ENCODE measurements at places on chromosomes 5 and 9. TPM values are rescaled to one million over a fixed set of nuclear protein-coding genes. Genes with fewer than 3 reads are reported as not detected.

DNA sequence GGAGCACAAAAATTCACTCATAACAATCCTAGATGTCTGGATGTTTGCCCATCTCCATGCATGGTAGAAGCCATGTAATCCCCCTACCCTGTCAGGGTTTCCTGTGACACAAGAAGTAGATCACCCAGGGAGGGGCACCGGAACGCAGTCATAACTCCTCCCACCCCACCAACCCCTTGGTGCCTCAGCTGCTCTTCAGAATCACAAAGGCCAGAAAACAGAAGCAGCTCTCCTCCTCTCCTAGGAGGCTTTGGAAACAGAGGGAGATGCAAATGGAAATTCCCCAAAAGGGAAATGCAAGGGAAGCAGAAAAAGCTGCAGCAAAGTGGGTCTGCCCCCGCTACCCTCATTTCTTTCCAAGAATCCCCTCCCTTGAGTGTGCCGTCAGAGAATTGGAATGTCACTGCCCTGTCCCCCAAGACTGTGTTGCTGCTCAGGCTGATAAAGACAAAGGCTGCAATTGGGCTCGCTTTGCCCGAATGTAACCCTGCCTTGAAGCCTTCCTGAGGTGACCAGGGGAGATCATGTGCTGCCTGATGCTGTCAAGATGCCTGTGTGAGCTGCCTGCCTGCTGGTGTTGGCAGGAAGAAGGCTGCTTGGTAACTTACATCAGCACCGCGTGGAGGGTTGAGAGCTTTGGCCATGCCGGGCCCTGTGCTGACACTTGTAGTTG, 65.5 kb upstream of the ABCA1 start:
- DNase-seq, result peak; percentile 27

The HAVCR1 gene
- polyA plus RNA-seq, result not detected

DNA sequence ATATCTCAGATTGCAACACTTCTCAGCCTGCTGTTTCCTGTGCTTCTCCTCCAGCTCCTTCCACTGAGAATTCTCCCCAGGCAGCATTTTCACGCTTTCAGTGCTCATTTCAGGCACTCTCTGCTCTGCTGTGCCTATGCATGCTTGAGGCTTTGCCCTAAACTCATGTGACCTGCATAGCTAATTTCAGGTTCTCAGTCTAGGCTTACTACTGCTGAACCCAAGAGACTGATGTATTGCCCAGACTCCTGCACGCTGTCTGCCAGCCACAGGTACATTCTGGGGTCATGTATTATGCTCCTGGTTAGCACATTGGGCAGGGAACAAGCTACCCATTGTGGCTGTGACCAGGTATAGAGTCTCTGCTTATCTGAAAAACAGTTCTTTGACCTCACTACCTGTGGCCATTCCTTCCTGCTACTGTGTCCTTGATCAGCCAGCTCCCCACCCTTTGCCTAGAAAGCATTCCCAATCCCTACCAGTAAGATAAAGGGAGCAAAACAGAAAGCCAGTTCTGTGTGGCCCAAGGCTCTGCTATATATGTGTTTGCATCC, 34.7 kb downstream of the PIP5K1B start:
- no peak for DNase-seq

DNA sequence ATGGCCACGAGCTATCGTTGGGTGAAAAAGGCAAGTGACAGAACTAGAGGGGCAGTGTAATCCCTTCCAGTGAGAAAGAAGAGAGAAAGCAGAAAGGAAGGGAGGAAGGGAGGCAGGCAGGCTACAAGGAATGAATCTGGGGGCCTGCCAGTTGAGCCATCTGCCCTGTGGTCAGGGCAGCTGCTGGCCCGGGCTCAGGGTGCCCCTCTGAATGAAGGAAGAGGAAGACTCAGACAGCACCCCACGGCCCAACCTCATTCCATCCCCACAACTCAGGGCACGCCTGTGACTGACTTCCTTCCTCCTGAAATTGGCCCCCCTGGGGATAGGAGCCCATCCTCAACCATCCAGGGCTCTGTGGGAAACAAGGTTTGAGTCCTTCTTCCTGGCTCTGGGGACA, 20.3 kb upstream of the FLT4 start:
- DNase-seq, result no peak

- DNase-seq, result no peak
Observed at GRCh38 chr9:128208946-128209669, 5.9 kb downstream of the DNM1 start.

The GAPVD1 gene
- 23.3 TPM for polyA plus RNA-seq

DNA sequence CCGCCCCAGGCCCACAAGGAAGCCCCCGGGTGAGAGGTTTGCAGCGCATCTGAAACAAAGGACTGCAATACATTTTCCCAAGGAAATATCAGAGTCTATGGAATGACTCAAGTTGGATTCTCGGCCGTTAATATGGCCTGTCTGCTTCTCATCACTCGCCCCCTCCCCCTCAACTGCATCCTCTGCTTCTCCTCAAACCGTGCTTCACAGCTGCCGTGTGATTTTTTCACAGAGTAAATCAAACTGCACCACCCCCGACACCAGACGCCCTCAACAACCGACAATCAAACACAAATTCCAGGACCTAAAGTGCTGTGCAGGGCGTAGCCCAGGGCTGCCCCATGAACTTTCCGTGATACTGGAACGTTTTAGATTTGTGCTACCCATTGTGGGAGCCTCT, 176.9 kb downstream of the ROR2 start:
- no peak for DNase-seq

The INSL4 gene
- polyA plus RNA-seq, result not detected

DNA sequence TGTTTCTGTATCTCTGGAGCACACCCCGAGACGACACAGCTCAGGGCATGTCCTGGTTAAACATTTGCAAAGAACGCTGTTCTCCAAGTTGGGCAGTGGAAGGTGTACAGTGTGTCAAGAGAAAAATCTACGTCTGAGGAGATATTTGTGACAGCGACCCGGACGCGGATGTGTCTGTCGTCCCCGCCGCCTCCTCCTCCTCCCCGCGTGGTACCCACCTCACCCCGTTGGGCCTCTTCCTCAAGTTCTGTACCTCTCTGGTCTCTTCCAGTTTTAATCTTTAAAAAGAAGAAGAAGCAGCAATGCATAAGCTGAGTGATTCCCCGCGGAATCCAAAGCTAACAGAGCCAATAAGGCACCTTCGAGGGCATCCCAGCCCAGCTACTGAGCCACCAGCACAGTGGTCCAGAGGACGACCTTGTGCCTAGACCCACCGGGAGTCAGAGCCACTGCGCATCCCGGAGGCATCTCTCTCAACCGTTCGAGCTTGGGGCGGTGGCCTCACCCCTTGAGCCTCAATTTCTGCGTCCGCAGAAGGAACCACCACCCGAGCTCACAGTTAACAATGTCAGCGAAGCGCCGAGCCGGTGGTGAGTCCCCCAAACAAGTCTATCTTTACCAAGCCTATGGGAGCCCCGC, 467 bp downstream of the C9orf78 start:
- DNase-seq, result no peak

The S100Z gene
- not detected for polyA plus RNA-seq

DNA sequence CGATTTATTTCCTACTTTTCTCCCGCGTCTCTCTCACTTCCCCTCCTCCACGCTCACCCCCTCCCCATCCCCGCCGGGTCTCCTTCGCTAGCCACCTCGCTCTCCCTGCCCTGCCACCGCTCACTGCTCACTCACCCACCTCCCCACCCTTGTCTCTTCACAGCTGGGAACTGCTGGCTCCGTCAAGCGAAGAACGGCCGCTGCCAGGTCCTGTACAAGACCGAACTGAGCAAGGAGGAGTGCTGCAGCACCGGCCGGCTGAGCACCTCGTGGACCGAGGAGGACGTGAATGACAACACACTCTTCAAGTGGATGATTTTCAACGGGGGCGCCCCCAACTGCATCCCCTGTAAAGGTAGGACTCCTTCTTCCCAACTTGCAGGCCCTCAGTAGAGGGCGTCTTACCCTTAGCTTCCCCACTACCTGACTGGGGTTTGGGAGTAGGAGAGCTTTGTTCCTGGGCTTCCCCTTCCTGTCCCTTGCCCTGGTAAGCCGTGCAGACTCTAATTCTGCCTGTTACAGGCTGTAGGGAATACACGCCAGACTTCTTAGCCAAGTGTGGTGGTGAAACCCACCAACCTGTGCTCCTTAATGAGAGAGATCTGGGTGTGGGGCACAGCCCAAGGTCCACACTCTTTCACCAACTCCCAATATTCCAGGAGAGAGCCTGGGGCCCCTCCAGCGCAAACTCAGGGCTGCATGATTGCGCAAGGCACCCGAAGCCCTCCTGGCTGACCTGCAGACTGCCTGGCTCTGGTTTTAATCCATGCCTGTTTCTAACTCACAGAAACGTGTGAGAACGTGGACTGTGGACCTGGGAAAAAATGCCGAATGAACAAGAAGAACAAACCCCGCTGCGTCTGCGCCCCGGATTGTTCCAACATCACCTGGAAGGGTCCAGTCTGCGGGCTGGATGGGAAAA, 2.5 kb downstream of the FST start:
- no peak for DNase-seq

The PDE6A gene
- not detected for polyA plus RNA-seq

The HIGD2A gene
- polyA plus RNA-seq, result 179 TPM

- no peak for DNase-seq
Observed at GRCh38 chr5:93610581-93611272, 27.7 kb downstream of the NR2F1 start.

GRCh38 chr5:163478126-163478981, 17.9 kb downstream of the HMMR start:
- DNase-seq, result no peak

DNA sequence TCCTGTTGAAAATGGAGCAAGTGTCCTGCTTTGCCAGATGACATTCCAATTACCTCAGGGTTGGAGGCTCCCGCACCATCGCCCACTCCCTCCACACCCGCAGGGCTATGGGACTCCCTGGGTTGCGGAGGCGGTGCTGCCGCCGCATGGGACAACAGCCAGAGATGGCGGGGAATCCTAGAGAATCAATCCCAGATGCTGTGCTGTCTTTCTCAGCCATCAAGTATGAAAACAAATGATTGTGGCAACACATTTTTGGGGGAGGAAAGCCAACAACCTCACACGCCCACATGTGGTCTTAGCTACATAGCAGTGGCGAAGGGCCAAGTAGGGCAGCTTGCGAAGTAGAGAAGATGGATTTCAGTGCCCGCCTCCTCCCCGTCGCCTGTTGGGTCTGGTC, 46.7 kb downstream of the IL31RA start:
- DNase-seq, result peak; percentile 48

DNA sequence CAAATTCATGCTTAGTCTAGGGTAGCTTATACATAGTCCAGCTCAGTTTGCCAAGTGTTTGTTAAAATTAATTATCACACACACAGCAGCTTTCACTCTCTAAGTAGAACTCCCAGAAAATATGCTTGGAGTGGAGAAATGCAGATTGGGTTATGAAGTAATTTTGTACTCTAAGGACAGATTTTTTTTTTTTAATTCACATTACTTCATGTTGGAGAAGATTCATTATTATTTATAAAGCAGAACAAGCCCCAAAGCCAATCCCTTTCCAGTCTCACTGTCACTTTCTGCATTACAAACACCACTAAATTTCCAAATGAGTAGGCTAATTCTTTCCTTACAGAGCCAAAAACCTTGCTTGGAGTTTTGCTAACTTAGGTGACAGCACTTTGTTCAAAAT, 11.7 kb upstream of the C9orf72 start:
- no peak for DNase-seq

DNA sequence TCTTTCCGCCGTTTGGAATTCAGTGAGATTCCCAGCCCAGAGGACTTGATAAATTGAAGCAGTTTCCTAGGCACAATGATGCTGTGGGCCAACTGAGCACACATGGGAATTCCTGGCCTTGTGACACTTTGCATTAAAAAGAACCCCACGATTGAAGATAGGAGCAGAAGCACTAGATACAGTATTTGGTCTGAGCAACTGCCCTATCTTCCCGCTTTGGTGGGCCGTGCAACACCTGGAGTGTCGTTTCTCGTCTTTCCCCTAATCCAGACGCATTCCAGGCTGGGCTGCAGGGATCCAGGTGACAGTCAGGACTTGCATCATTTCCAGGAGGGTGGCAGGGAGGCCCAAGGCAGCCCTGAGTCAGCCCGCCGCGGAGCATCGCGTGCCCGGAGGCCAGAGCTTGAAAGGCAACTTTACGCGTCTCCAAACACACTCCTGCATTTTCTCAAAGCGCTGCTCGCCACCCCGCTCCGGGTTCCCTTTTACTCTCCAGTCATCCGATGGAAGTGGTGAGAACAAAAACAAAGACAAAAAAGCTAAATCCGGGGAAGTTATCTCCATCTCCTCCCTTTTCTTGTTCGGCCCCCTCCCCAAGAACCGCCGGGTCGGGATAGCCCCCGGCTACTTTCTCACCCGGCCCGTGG, 753 bp upstream of the STC2 start:
- no peak for DNase-seq

GRCh38 chr5:60649288-60649917, 50.6 kb downstream of the DEPDC1B start:
- peak; percentile 14 for DNase-seq

GRCh38 chr5:174573221-174573994, 151.0 kb upstream of the MSX2 start:
- DNase-seq, result peak; percentile 25

- peak; percentile 86 for DNase-seq
Observed at GRCh38 chr9:16705111-16705604, 165.3 kb downstream of the BNC2 start.

DNA sequence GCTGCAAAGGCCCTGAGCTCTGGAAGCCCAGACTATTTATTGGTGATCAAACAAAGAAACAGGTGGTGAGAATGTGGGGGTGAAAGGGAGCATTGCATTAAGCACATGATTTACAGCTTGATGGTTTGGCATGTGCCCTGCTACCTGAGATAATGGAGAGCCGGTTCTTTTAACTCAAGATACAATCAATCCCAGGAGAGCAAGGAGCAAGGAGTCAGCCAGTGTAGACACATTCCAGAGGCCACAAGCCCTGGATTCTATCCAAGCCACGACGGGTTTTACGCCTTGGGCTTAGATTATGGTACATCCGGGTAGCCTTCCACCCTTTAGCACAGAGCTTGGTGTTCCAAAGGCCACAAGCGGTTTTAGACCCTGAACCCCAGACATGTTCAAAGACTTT, 292.2 kb downstream of the CYLC2 start:
- DNase-seq, result no peak

The PCDHA8 gene
- not detected for polyA plus RNA-seq

DNA sequence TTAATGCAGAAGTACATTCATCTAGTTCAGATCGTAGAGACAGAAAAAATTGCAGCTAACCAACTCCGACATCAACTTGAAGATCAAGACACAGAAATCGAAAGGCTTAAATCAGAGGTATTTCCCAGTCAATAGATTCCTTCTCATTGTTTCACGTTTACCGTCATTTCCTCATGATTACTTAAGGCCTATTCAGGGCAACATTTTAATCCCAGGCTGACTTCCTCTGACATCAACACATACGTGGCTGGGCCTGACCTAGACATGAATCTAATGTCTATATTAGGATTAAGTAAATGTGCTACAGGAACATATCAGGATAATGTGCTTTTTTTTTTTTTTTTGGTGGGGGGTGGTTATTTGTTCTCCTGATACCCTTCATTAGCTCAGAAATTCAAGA, 107.9 kb downstream of the RASGRF2 start:
- no peak for DNase-seq

The SHOC1 gene
- not detected for polyA plus RNA-seq

The RICTOR gene
- polyA plus RNA-seq, result 24.2 TPM

The SNAPC3 gene
- 29.8 TPM for polyA plus RNA-seq

DNA sequence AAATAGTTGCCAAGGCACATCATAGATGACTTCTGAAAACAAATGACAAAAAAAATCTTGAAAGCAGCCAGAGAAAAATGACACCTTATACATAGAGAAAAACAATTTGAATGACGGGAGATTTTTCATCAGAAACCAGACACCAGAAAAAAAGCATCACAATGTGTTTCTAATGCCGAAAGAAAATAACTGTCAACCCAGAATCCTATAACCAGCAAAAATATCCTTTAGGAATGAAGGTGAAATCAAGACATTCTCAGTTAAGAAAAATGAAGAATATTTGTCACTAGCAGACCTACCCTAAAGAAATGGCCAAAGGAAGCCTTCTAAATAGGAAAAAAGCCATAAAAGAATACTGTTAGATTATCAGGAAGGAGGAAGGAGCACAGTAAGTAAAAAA, 54.0 kb downstream of the SPTLC1 start:
- DNase-seq, result no peak
